ENCODE measurements at places on chromosomes 3 and 15.

GRCh38 chr15:73330206-73331051, 38.3 kb downstream of the HCN4 start:
- no peak for DNase-seq

GRCh38 chr15:27670486-27671209, 428.5 kb downstream of the OCA2 start:
- DNase-seq = no peak

- DNase-seq = no peak
Measured at GRCh38 chr3:33526787-33527186, 86.6 kb upstream of the UBP1 start.

DNA sequence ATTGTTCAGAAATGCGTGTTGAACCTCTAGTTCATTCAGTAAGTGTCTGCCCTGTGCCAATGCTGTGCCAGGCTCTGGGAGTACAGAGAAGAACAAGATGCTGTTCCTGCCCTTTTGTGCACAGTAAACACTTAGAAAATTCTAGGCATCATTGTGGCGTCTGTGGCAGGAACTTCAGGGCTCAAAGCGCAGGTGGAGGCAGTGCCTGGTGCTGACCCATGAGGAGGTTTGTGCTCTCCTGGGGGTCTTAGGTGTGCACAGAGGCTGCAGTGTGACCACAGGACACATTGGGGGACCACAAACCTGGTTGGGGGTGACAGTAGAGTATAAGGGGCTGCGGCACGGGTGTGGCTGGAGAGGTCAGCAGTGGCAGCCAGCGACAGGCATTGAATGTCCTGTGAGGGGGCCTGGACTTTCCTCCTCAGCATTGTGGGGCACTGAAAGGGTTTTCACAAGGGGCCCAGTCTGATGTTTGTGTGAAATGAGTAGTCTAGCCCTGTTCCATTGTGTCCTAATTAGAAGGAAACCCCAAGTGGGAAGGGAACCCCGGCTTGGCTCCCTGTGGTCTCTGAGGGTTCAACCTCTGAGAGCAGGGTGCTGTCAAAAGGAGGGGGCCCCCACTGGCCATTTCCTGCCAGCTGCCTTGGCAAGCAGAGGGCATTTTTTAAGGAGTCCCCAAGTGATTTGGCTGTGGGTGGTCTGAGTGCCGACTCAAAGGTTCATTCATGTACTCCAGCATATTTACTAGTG, 20.9 kb downstream of the MRAS start:
- DNase-seq = no peak

GRCh38 chr3:68207327-68207726, 552.9 kb upstream of the SUCLG2 start:
- DNase-seq = no peak

- DNase-seq = no peak
Measured at GRCh38 chr3:61688307-61688984, 127.1 kb downstream of the PTPRG start.

GRCh38 chr3:52204337-52205073, 6.5 kb downstream of the ALAS1 start:
- DNase-seq = no peak

DNA sequence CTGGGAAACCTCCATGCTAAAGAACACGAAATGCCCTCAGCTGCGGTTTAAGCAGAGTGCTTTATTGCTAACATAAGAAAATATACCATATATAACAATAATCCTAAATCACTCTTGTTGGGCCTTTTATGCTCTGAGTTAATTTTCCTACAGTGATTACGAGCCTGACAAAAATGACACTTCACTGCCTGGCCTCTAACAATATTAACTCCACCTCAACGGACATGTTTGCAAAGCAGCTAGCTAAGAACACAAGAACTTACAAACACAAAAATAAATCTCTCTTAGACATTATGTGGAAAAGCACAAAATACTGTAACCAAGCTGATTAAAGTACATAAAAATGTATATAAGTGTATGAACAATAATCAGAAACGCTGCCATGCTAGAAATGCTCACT, 40.7 kb downstream of the DLG1 start:
- DNase-seq = no peak

GRCh38 chr3:63998852-63999754, 24.2 kb downstream of the PSMD6 start:
- no peak for DNase-seq

- peak; percentile 2 for DNase-seq
Measured at GRCh38 chr15:39242345-39242744, 338.5 kb upstream of the THBS1 start.

DNA sequence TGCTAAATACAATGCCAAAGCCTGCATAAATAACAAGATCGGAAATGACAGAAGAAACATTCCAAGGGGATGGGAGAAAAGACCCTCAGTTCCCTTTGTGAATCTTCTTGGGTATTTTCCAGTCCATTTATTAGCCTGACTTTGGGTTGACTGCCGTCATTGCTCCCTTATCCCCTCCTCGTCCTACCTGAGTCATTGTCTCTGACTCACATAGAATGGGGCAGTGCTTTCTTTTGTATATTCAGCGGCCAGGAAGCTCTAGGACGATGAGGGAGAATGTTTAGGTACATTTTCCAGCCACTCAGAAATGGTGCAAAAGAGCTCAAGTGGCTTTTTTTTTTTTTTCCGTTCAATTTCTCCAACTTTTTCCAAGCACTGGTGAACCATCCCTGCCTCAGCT, 71.6 kb downstream of the KAT2B start:
- DNase-seq = no peak

GRCh38 chr15:81160312-81161159, 26.5 kb downstream of the CFAP161 start:
- no peak for DNase-seq

DNA sequence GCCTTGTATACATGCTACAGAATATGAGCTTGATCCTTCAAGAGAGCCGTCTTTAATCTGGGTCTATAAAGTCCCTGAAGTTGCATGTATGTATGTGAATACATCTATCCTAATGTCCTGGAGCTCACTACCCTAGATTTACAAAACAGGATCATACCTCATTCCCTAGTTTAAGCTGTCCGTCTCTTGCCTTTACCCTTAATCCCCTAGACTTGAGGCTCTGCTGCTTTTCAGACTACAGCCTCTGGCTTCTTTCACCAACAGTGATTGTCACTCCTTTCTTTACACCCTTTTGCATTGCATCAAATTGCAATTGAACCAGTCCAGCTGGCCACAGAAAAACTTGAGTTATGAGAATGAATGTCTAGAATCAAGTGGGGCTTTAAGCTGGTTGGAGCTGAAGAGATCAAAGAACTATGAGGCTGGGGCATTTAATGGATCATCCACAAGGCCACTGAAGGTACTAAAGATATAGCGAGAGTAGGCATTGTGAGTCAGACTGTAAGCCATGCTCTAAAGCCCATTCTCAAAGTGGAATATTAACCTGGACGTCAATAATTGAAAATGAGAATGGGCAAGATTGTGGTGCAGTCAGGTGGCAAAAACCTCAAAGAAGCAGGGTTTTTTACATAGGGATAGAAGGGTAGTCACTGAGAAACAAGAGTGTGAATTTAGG, 12.3 kb upstream of the PLD1 start:
- DNase-seq = no peak

- no peak for DNase-seq
Measured at GRCh38 chr15:87032295-87032694, 952.6 kb downstream of the AGBL1 start.

GRCh38 chr3:18609187-18609586, 184.0 kb upstream of the SATB1 start:
- no peak for DNase-seq

GRCh38 chr3:113255100-113255853, 43.9 kb downstream of the BOC start:
- no peak for DNase-seq

- DNase-seq = no peak
Measured at GRCh38 chr15:53446376-53446775, 313.1 kb downstream of the WDR72 start.

DNA sequence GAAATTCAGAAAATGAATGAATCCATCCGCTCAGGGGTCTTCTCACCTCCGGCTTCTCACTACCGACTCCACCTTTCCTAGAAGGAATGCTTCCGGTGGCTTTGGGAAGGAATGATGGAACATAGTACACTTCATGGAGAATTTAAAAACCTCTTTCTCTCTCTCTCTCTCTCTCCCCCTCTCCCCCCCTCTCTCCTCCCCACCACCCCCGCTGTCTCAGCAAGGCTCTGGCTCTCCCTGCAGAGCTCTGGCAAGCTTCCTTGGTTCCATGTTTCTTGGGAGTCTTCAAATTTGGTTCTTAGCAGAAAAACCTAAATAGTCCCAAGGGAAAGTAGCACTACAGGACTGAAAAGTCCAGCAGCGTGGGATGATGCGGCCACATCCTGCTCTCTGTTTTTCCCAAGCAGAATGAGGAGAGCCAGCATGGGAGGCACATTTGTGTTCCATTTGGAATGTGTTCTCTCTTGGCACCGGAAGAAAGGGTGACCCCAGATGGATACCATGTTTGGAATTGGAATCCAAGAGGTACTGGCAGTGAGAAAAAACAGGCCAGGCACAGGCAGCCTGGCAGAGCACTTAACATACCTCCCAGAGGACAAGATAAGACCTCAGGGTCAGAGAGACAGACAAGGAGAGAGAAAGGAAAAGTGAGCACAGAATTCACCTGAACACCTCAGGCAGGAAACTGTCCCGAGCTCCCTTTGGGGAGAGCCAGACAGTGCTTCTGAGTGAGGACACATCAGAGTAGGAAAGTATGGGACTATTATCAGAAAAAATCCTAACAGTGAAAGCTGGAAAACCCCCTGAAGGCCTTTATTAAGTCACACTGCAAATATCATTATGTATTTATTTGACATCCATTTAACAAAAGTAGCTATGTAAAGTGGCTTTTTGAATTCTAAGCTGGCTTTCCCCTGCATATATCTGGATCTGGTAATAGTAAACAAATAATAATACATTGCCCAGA, at the start of gene POPDC2:
TSS of gene POPDC2 (minus strand) at position 116 of the 967 bp plus-strand sequence. CDS start 166 bp downstream, outside the sequence.
- no peak for DNase-seq

DNA sequence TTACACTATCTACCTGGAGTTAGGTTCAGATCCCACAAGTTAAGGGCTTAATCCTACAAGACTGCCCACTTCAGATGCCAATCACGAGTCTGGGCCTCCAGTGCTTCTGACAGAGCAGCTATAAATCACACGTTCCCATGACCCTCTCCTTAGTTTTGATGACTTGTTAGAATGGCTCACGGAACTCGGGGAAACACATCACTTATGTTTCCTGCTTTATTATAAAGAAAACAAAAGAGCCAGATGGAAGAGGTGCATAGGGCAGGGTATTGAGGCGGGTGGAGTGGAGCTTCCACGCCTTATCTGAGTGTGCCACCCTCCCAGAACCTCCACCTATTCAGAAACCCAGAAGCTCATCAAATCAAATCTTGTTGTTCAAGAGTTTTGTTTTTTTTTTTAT, 170.8 kb downstream of the MOBP start:
- no peak for DNase-seq

DNA sequence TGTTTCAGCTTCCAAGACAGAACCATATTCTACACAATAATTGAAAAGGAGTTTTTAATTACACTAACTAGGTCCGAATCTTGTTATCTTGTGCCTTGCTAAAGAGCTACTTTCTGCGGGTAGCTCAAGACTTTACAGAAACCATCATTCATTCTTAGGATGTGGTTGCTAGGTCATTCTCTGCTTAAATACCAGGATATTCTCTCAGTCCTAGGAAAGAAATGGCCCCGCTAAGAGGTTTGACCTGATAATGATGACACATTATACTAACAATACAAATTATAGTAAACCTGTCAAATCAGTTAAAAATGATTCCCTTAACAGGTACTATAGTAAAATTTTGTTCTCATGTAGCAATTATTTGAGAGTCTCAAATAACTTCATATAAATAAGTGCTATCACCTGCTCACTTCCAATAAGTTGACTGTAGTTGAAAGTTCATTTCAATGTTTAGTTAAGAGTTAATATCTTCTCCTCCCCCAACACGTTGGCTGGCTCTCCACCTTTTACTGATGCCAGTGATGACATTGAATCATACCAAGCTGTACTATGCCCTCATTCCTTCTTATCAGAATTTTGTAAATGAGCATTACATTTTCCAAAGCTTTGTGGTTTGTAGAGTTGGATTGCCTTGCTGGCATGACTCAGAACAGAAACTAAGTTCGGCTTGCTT, 3.6 kb upstream of the C3orf85 start:
- peak; percentile 15 for DNase-seq

GRCh38 chr3:142027300-142027699, 122.0 kb downstream of the TFDP2 start:
- no peak for DNase-seq

GRCh38 chr3:158727206-158728060, 4.8 kb downstream of the RARRES1 start:
- peak; percentile 80 for DNase-seq

GRCh38 chr3:48990636-48991469, 812 bp downstream of the P4HTM start:
- DNase-seq = peak; percentile 32

DNA sequence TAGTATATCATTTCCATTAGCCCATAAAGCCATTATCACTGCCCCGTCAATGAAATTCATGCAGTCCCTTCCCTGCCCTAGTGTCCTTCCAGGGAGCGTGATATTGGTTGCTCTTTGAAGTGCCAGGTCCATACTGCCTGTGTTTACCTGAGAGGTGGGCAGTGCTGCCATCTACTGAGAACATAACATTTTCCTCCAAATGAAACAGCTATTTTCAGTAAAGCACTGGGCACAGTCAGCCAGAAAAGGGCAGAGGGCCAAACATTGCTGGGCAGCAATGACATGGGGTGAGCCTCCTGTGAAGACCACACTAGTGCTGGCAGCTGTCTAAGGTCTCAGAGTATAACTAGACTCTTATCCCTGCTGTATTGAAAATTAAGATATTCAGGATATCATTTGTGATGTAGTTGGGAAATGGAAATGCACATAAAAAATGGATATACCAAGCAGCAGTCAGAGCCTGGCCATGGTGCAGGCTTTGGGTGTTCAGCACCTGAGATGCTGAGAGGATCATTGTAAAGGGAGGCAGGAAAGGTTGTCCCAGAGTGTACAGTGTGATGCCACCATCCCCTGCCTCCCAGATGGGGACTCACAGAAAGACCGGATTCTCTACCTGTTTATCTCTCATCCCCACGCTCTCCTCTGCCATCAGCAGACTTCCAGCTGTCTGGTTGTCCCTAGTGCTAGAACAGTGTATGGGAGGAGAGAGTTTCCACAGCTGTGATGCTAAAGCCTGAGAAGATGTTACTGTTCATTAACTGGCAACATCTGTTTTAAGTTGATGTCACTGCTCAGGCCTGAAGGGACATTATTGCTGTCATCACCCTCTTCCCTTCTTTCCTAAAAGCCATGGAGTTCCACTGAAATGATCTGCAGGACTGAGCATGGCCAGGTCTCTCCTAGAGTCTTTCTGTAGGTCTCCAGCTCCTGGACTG, 108.8 kb downstream of the ARNT2 start:
- DNase-seq = peak; percentile 41

DNA sequence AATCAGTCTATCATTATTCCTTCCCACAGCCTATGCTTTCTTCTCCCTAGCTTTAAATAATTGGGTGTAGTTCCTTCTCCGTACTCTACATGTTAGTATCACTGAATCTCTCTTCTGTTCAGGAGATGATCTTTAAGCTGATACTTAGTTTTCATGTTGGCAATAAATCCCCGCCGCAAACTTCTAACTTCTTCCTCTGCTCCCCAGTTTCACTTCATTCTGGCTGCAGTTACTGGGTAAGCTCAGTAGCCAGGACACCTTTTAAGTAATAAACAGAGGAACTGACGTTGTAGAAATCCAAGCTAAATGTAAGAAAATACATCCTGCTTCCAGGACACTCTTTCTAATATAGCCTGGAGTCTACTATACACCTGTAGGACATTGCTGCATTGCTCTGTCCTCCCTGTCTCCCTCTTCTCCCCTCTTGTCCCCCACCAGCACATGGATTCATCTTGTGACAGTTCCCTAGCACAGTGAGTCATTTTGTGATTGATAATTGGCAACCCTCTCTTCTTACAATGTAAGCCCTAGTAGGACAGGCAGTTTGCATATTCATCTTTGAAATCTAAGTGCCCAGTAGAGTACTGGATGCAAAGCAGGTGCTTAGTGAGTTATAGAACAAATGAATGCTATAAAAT, 598.2 kb downstream of the UNC13C start:
- DNase-seq = no peak
